ENCODE measurements at places on chromosomes 3 and 15. TPM values are rescaled to one million over a fixed set of nuclear protein-coding genes. Genes with fewer than 3 reads are reported as not detected.

TICRR gene
- total RNA-seq: 3.0 TPM

GOLGA6A gene
- not detected for total RNA-seq

DNA sequence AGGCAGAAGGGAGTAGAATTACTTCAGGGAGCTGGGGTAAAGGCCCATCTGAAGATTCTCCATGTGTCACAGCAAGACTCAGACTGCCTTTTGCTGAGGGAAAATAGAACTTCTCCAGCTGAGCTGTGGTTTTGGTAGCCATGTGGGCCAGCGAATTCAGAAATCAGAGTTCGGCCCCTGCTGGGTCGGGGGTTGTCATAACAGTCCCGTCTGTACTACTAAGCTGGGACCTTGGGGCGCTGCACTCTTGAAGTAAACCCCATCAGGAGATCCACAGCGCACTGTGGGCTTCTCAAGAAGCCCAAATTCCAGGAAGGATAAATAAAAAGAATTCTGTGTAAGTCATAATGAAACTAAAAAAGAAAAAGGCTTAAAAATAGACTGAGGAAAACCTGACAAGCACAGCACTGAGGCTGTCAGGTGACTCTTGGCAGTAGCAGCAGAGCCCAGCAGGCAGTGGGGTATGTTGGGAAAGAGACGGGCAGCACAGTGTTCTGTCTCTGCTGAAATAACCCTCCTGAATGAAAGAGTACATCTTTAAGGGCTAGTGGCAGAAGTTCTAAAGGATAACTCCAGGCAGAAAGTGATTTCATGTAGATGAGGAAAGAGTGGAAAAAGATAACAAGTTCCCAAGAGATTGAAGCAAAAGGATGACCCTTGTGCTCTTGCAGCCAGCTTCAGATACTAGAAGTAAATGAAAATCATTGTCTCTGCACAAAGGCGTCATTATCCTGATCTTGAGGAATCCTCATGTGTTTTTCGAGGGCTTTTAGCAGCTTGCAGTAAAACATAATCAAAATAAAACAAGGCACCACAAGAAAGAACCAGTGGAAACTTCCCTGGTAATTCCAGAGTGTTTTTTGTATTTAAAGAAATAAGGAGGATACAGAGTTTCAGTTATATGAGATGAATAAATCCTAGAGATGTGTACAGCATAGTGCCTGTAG is 74.5 kb downstream of the RAB7A start:
- no peak for DNase-seq

- no peak for DNase-seq
Observed at GRCh38 chr15:28933710-28934445, 48.1 kb downstream of the APBA2 start.

DNA sequence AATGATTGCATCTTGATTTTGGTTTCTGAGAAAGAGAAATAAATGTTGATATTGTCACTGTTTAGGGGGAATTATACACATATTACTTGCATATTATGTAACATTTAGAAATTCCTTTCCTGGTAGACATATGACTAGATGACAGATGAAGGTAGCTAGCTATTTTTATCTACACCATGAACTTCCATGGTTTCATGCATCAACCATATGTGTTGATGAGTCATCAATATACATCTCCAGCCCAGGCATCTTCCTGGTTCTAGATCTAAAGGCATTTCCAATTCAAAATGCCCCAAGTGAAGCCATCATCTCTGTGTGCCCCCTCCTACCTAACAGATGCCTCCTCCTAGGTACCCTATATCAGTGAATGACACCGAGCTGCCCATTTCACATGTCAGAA is 9.5 kb upstream of the ADAMTSL3 start:
- no peak for DNase-seq

Data from IMR-90 (cell line).